Dorsolateral prefrontal cortex (tissue), 122 donors: ENCODE measurements at places on chromosomes 12 and 14.

DNA sequence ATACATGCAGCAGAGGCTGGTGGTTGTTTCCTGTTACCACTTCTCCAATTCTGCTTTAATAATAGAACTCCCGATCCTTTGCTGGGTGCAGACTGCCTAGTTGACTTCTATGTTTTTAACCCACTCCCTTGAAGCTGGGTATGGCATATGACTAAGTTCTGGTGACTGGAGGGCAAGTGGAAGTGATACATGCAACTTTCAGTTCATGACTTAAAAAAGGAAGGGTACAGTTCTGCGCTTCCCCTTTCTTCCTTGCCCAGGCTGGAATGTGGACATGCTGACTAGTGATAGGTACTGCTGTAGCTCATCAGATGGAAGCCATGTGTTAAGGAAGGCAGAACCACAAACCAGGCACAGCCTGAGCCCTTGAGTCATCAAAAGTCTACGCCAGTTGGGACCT lies 2.4 kb upstream of the A2M start:
- no peak for DNase-seq

GRCh38 chr14:54555651-54556050 lies 11.3 kb upstream of the SAMD4A start:
- no peak for DNase-seq

DNA sequence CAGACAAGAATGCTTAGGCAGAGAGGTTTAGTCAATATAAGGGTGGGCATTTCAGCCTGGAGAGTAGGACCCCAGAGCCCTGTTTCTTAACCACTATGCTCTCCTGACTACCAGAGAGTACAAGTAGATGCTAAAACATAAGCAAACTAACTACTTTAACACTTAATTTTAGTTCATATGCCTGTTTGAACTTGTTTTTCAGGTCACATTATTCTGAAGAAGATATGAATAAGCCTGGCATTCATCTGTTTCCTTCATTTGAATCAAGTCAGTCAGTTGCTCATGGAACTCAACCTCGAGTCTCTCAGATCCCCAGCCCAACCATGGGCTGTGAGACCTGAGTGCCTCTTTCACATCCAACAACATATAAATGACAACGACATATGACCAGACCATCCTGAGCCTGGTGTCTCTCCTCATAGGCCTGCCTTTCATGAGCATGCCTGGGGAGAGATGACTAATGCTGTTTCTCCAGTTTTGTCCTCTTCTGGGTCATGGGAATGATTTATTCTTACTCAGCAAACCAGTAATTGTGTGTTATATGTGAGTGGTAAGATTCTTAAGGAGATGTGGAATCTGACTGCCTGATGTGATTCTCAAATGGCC lies 251.1 kb upstream of the BTG1 start:
- no peak for DNase-seq

- no peak for DNase-seq
Measured at GRCh38 chr14:31717294-31718085, 156.3 kb downstream of the NUBPL start.

- DNase-seq: no peak
Measured at GRCh38 chr14:22007363-22007762, 333.7 kb upstream of the OR4E1 start.

GRCh38 chr12:106039242-106039641 lies 99.5 kb downstream of the NUAK1 start:
- no peak for DNase-seq

GRCh38 chr12:54958048-54958658 lies 26.4 kb downstream of the TESPA1 start:
- no peak for DNase-seq

GRCh38 chr12:6065131-6065862 lies 59.2 kb downstream of the VWF start:
- no peak for DNase-seq
